MM.1S (cell line): ENCODE measurements at places on chromosomes 16 and 17.
A peak's percentile ranks its signal among the peaks of the same experiment; 100 is the strongest.

- no peak for DNase-seq
Measured at GRCh38 chr16:56993204-56993603, 3.8 kb downstream of the NLRC5 start.

GRCh38 chr17:61490540-61490975, 38.3 kb downstream of the TBX4 start:
- no peak for DNase-seq

GRCh38 chr17:32822996-32823395, 53.9 kb downstream of the MYO1D start:
- peak; percentile 15 for DNase-seq

DNA sequence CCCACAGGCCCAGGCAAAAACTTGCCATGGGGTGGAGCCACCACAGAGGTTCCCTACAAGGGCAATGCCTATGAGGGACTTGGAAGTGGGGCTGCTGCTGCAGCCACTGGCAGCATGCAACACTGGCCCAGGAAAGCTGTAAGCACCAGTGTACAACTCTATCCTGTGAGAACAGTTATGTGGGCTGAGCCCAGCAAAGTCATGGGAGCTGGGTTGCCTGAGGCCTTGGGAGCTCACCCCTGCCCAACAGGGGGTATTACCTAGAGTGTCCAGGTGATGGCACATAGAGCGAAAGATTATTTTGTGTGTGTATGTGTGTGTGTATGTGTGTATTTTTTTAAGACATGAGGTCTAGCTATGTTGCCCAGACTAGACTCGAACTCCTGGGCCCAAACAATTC, 57.0 kb downstream of the TANC2 start:
- no peak for DNase-seq

DNA sequence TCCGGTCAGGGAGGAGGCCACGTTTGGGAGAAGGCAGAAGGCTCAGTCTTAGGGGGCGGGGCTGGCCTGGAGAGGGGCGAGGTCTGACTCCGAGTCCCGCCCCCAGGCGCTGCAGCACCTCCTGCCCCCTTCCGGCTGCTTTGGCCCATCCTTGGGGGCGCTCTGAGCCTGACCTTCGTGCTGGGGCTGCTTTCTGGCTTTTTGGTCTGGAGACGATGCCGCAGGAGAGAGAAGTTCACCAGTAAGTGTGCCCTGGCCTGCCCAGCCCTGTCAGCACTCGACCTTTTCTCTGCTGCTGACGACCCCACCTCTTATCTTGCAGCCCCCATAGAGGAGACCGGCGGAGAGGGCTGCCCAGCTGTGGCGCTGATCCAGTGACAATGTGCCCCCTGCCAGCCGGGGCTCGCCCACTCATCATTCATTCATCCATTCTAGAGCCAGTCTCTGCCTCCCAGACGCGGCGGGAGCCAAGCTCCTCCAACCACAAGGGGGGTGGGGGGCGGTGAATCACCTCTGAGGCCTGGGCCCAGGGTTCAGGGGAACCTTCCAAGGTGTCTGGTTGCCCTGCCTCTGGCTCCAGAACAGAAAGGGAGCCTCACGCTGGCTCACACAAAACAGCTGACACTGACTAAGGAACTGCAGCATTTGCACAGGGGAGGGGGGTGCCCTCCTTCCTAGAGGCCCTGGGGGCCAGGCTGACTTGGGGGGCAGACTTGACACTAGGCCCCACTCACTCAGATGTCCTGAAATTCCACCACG, 1.5 kb downstream of the TNFRSF12A start:
- no peak for DNase-seq

DNA sequence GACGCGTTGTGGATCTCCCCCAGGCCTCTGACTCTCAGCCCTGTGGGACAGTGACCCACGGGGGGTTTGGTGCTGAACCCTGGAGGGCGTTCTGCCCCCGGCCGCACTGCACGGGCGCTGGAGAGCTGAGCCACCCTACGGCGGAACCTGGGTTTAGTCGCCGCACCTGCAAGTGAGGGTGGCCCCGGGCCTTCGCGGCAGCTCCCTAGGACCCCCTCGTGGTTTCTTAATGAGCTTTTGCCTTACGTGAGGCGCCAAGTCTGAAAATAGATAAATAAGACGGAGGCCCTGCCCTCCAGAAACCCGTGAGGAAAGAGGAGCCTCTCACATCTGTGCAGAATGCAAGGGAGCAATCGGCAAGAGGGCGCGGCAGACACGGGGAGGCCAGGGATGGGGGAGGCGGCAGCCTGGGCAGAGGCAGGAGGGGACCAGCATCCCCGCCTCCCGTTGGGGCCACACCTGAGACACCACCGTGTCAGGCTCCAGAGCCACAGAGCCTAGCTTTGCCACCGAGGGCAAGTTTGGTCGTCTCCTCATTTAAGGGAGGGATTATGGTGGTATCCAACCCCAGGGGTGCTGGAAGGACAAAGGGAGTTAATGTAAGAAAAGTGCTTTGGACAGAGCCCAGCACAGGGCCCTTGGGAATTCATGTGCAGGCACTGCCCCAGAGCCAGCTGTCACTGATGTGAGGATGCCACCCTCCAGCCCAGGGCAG, 153.2 kb upstream of the CHMP6 start:
- DNase-seq = no peak

DNA sequence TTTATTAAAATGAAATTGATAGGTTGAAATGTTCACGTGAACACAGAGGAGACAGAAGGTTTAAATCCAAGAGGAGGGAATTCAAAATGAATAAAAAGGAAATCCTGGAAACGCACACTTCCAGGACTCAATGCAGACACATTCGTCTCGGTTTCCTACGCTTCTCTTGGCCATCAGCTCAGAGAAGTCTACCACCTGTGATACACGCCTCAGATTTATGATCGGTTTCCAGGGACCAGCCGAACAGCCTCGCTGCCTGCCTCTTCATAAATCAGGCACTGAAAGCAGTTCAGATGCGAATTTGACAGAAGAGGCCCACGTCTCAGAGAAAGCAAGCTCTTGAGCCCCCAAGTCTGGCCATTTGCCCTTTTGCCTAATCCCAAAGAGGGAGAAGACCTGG, 125.5 kb upstream of the IRX3 start:
- DNase-seq = no peak
